ENCODE measurements at places on chromosomes 16 and 17.

GRCh38 chr17:333626-334396 is 18.8 kb downstream of the RPH3AL start:
- DNase-seq = no peak

- DNase-seq = no peak
These were observed 126.0 kb upstream of the CDC42EP4 start for GRCh38 chr17:73437826-73438225.

GRCh38 chr16:79497606-79498350 is 102.8 kb downstream of the MAF start:
- no peak for DNase-seq

DNA sequence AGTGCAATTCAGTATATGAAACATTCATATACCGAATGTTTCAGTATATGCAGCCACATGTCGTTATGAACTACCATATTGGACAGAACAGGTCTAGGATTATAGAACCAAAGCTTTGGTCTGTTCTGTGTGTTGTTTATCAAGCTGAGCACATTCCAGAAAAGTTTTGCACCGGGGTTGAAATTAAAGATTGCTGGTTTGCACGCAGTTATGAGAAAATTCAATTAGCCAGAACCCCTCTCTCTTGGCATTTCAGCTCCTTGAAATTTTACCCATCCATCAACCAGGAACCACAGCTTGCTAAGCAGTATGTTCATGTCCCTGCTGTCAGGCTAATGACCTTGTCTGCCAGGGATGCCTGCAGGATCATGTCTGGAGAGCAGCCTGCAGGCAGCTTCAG is 9.5 kb downstream of the KRT32 start:
- no peak for DNase-seq

- no peak for DNase-seq
These were observed 1.3 kb downstream of the GNGT2 start for GRCh38 chr17:49209061-49209571.

DNA sequence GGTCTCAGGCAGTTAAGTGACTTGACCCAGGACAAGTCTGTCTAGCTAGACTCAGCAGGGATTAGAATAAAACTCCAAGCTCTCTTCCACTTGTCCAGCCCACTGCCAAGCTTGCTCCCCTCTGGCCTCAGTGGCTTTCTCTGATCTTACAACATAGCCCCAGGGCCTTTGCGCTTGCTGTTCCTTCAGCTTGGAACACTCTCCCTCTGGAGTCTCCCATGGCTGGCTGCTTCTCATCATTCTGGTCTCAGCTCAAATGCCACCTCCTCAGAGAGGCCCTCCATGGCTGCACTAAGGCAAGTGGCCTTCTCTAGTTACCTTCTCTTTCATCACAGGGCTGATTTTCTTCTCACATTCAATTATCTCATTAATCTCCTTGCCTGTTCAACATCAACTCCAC is 1.1 kb downstream of the TVP23A start:
- DNase-seq = no peak

DNA sequence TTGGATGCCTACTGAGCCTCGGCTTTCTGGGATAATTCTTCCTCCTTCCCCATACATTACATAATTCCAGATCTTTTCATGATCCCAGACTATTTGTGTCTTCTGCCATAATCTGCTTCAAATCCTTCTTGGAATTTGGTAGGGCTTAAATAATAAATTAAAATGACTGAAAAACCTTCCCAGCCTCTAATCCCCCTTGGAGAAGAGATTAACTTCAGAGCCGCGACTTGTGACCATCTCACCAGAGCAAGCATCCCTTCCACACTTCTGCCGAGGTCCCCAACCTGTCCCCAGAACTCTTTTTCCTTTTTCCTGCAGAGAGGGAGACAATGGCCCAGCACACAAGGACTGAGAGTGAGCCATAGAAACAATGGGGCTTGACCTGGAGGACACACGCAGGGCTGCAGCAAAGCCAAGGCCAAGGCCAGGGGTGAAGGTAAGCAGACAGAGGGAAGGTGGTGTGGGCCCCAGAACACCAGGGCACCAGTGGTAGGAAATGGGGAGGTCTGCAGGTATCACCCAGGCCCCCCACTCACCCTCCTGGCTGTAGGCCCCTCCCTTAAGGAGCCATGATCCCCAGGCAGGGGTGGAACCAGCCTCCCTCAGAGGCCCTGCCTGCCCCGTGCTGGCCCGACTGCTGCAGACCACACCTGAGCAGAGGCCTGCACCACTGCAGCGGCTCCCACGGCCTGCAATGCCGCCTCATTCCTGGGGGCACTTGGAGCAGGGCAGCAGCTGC is 9.6 kb upstream of the BCAR1 start:
- DNase-seq = no peak

DNA sequence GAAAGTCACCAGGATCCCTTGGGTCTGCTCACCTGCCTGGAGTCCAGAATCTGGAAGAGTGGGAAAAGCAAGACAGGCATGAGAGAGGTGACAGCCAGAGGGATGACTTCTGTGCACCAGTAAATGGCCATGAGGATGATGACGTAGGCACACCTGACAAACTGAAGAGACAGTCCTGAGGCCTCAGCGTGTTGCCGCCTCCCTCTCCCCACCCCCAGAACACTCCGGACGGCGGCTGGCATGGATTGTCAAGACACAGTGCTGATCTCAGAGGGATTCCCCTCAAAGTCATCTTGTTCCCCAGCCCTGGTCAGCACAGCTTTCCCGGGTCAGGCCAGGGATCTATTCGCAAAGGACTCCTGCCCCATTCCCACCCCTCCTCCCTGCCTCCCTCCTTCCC is 6.2 kb downstream of the SLC13A5 start:
- no peak for DNase-seq

DNA sequence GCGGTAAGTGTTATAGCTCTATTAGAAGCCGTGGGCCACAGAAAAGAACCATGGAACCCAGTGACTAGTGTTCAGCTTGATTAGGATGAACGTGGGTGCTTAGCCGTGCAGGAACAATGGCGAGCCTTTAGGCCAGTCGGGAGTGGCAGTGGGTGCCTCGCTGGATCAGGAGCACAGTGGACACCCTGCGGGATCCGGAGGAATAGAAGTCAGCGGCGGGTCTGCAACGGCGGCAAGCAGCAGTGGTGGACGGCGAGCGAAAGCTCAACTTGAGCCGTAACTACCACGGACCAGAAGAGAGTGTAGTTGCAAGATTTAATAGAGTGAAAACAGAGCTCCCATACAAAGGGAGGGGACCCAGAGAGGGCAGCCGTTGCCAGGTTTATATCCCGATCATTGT is 37.3 kb upstream of the CDH15 start:
- no peak for DNase-seq

GRCh38 chr17:42153919-42154742 is 658 bp downstream of the RAB5C start:
- no peak for DNase-seq

DNA sequence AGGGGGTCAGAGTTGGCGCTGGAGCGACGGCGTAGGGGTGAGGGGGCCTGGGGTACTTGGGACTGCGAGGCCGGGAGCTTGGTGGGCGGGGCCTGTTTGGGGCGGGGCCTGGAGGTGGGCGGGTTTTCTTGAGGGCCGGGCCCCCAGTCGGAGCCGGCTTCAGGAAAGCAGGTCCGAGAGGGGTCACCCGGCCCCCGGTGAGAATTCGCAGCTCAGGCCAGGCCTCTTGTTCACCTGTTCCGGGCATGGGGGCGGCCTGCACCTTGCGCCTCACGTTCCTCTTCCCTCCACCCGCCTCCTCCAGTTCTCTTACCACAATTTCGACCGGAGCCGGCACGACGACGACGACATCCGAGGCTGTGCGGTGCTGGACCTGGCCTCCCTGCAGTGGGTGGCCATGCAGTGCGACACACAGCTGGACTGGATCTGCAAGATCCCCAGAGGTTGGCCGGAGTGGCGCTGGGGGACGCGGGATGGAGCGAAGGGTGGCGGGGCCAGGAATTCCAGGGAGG is 52.5 kb downstream of the MRC2 start:
- DNase-seq = no peak

DNA sequence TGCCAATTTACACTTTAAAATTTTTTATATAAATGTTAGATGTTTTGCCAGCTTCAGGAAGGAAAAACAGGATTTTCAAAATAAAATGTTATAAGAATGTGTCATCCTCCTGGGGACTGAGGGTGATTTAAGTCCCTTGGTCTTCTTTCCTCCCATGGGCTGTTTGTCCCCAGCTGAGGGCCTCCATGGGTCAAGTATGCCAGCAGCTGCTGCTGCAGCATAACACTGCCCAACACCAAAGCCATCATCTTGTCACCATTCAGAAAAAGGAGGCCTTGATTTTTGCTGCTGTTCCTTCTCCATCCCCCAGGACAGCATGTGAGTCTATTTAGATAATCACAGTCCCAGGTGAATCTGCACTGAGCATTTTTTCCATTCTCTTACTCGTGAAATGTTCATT is 188.5 kb downstream of the LGALS9B start:
- DNase-seq = no peak

DNA sequence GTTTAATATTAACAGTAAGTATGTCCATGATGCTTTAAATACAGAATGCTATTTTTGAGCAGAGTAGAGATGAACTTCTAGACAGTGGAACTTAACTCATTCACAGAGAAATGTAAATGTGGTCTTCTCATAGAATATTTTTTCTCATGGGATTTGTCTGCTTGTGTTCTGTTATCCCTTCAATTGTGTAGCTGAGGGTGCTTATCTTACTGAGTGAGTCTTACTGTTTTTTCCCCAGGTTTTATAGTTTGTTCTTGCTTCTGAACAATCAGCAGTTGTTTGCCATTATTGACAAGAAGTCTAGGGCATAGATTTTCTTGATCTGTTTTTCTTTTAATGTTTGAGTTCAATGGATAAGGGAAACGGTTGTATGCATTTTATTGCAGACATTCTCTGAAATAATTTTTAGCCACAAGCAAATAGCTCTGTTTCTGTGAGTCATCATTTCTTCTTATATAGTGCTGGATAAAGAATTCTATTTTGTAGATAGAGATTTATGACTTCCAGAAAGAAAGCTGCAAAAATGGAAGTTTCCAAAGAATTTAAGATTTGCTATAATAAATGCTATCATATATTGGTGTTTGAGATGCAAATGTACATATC is 60.5 kb downstream of the NF1 start:
- DNase-seq = no peak

GRCh38 chr16:70582280-70582978 is 58.8 kb downstream of the SF3B3 start:
- no peak for DNase-seq

DNA sequence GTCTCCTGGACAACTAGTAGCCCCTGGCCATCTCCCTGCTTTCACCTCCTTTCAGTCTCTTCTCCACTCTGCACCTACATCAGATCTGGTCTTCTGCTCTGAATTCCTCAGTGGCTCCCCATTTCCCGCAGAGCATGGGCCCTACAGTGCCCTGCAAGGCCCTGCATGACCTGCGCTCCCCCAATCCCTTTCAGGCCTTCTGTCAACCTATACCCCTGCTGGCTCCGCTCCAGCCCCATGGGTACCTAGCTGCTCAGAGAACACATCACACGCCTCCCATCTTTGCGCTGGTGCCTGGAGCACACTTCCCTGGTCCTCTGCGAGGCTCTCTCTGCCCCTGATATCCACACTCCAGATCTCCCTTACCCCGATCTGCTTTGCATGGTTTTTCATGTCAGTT is 145.2 kb downstream of the KATNIP start:
- no peak for DNase-seq

- peak; percentile 30 for DNase-seq
These were observed 821 bp downstream of the SOCS7 start for GRCh38 chr17:38352245-38353085.

DNA sequence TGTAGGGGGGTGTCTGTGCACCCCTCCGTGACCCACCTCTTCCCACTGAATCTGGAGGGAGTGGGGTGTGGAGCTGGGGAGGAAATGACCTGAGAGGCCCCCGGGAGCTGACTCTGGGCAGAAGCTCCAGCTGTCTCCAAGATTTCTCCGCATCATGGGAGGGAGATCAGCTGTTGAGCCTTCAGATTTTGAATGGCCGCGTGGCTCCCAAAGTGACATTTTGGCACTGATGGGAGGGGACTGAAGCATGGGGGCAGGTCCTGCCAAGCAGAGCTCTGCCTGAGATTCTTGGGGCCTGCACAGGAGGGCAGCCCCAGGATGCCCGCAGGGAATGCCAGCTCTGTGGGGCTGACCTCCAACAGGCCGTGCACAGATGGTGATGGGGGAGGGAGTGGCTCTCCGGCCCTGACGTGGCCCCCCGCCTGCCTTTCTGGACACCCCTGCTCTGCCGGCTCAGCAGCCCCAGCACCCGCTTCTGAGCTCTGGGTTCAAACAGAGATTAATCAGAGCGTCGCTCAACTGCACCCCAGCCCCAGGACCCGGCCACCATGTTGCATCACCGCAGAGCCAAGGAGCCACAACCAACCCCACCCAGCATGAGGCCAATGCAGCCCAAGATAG is 25.3 kb upstream of the UBE2I start:
- no peak for DNase-seq

DNA sequence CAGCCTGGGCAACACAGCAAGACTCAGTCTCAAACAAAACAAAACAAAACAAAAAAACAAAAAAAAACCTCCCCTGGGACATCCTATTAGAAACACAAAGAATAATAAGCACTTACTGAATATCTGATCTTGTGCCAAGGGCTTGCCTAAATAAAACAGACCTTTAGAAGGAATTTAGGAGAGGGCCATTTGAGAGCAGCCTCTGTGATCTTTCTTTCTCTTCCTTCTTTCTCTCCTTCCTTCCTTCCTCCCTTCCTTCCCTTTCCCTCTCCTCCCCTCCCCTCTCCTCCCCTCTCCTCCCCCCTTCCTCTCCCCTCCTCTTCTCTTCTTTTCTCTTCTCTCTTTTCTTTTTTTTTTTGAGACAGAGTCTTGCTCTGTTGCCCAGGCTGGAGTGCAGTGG is 12.3 kb downstream of the ITGAL start:
- no peak for DNase-seq

GRCh38 chr17:59365383-59365981 is 34.0 kb downstream of the YPEL2 start:
- peak; percentile 43 for DNase-seq

DNA sequence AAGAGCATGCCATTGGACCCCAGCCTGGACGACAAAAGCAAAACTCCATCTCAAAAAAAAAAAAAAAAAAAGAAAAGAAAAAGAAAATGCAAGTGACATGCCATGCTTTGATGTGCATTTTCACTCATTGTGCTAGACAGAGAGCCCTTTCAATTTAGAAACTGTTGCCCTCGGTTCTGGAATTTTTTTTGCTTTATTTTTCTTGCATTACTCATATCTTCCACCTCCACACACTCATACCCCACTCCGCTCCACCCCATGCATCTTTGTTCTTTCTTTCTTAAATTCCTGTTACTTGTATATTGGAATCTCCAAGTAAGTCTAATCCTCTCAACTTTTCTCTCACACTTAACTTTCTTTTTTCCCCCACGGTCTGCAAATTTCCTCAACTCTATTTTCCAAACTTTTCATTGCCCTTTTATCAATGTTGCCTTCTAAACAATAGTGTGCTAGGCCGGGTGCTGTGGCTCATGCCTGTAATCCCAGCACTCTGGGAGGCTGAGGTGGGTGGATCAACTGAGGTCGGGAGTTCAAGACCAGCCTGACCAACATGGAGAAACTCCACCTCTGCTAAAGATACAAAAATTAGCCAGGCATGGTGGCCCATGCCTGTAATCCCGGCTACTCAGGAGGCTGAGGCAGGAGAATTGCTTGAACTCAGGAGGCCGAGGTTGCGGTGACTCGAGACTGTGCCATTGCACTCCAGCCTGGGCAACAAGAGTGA is 16.8 kb upstream of the SUZ12 start:
- no peak for DNase-seq

- no peak for DNase-seq
These were observed 30.1 kb downstream of the ARHGAP17 start for GRCh38 chr16:24984903-24985675.

- no peak for DNase-seq
These were observed 27.7 kb downstream of the NECAB2 start for GRCh38 chr16:83995754-83996153.

- DNase-seq = no peak
These were observed 880 bp downstream of the KRTAP3-3 start for GRCh38 chr17:40993084-40993483.

Data from activated T-cell treated with anti-CD3 and anti-CD28 coated beads, Interleukin-2, amount 50 U/mL, for 1 hour (primary cell).